ENCODE measurements at places on chromosomes 12 and 14.

- no peak for DNase-seq
Measured at GRCh38 chr12:11601647-11602046, 47.8 kb upstream of the ETV6 start.

DNA sequence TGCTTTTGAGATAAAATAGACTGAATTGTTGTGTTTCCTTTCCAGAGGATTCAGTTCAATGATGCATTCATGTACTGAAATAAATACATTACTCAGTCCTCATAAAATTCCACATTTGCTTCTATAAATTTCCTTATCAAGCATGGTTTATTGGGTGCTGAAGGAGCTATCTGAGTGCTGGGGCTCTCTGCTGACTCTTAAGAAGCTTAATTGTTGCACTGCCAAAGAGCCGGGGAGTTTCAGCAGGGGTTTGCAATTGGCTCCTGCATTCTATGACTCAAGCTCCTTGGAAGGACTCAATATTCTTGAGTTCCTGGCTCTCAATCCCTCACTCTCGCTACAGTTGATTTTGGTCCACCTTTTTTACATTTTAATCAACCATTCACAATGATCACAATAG, 69.8 kb upstream of the PYGL start:
- DNase-seq = no peak

DNA sequence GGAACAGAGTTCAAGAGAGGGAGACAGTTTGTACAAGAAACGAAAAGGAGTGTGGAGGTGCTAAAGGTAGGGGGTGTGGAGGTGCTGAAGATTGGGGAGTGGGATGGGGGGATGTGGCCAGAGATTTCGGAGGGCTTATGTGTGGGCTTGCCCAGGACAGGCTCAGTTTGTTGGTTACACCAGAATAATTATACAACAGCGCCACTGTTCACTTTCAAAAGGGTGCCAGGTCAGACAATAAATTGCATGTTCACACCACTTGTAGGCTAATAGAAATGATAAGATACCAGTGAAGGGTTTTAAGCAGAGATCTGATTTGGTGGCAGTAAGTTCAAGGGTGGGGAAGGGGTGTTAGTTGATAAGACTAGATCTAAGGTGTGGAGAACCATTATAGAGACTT, 75.3 kb downstream of the PRKCH start:
- DNase-seq = no peak

DNA sequence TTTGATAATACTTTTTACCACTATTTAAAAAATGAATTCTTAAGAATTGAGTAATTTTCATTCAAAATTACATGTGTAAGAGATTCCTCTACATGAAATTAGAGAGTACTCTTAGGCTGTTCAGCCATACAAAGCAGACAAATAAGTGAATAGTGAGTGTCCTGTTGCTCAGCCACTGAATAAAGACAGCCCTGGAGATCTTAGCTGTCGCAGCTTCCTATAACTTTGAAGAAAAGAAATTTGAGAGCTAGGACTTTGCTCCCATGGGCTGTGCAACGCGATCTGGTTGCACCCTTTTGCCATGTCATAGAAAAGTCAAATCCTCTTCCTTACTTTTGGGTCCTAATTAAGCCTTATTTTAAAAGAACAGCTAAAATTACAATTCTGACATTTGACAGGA, 40.9 kb upstream of the LRIG3 start:
- no peak for DNase-seq

GRCh38 chr12:67917811-67918210, 71.4 kb upstream of the IFNG-AS1 start:
- no peak for DNase-seq

DNA sequence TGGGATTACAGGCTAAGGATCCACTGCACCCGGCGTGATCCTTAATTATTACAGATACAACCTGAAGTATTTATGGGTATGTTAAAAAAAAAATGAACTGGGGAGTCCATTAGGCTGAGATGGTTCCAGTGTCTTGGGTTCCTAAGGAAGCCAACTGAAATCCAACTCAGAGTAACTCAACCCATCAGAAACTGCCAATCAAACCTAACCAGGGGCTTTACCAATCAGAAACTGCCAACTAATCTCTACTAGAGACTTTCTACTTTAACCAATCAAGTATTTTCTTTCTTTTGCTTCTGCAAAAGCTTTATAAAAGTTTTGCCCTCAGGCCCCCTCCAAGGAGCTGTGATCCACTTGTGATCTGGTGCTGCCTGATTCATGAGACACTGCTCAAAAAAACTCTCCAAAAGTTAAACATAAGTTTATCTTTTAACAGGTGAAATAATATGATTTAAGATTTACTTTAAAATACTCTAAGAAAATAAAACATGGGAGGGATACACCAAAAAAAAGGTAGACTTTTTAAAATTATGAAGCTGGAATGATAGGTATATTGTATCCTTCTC, 88.0 kb downstream of the ACADS start:
- DNase-seq = no peak

- no peak for DNase-seq
Measured at GRCh38 chr12:120249875-120250795, 15.4 kb downstream of the PXN start.

GRCh38 chr12:56528846-56529245, 7.2 kb downstream of the RBMS2 start:
- no peak for DNase-seq

DNA sequence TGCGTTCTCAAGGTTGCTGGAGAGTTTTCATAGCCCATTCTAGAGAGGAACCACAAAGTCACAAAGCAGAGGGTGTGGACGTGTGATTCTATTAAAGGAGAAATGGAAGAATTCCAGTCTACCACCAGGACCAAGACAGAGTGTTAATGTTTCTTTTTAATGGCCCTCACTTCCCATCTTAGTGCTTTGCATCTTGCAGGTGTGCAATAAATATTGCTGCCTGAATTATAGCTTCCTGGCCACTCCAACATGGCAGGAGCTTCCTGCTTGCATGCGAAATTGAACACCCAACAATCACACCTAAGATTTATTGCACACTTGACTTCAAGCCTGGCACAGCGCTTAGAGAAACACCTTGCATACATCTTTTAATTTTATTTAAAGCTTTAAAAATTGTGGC, 22.4 kb upstream of the PPP1CC start:
- no peak for DNase-seq

DNA sequence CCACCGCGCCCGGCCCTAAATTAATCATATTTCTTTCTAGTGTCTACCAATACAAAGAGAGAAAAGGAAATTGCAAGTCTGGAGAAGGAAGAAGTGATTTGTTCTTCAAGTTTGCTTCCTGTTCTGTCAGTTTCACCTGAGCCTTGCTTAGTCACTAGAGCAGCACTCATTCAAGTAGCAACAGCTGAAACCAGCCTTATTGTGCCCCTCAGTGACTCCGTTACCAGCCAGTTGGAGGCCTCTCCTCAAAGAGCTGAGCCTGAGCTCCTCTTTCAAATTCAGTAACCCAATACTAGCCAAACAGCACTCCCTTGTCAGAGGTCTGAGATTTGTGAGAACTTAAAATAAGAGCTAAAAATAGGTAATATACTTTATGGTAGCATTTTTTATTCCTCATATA, 17.4 kb downstream of the PAWR start:
- no peak for DNase-seq

DNA sequence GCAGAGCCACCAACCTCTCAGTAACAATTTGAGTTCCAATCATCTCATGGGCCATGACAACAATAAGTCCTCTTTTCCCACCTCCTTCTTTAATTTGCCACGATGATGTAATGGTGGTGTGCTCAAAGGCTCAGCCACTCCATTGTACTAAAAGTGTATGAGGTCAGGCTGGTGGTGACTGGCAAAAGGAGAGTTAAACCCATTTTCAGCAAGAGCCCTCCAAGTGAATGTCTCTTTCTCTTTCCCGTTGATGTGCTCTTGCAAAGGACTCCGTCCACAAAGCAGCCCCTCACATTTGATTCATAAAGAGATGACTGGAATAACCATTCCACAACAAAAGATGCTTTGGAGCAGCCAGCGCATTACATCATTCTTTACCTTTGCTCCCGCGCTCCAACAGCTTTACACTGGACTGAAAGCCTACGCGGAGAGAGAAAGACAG, 41.6 kb downstream of the DUSP16 start:
- DNase-seq = no peak

GRCh38 chr12:117342682-117343081, 18.7 kb downstream of the NOS1 start:
- no peak for DNase-seq

GRCh38 chr12:122094735-122095631, 16.4 kb downstream of the MLXIP start:
- no peak for DNase-seq

- no peak for DNase-seq
Measured at GRCh38 chr14:87325741-87326140, 667.2 kb downstream of the GALC start.

DNA sequence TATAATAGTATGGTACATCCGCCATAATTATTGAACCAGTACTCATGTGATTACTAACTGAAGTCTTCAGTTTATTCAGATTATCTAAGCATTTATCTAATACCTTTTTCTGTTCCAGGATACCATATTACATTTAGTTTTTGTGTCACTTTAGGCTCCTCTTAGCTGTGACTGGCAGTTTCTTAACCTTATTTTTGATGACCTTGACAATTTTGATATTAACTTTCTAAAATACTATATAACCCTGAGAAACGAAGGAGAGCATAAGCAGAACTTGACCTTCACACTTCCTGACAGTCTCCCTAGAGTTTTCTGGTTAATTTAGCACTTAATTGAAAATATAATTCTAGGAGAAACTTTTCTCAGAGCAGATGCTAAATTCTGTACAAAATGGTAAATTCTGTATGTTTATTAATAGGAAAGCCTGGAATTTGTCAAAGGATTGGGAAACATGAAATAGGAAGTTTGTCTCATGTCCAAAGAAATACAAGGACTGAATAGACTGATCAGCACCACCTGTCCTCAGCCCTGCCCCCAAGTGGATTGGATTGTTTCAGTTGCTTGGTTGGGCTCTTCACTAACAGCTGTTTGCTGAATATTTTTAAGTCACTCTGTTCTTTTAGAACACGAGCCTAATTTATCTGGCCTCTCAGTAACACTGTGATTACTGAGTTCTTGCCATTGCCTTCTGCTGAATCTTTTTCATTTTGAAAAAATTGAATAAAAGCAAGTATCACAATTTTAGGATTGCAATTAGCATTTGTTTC, 6.0 kb downstream of the BICDL1 start:
- no peak for DNase-seq

DNA sequence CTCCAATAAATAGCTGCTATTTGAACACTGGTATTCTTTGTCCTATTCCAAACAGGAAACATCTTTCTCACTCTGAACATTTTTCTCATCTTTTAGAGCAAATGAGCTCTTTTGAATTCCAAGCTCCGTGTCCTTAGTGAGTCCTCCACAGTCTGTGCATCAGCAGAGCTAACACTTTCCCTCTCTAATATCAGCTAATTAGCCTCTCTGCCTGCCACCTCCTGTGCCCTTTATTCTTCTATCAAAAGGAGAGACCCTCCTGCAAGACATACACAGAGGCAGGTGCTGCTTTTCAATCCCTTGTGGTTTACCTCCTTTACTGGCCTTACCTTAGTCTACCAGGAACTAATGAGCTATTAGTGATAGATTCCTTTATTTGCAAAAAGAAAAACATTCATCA, 178.5 kb downstream of the SLC35F4 start:
- no peak for DNase-seq

GRCh38 chr12:126899926-126900792, 1366.8 kb upstream of the TMEM132C start:
- DNase-seq = no peak

- DNase-seq = no peak
Measured at GRCh38 chr14:32762886-32763285, 175.8 kb upstream of the NPAS3 start.

DNA sequence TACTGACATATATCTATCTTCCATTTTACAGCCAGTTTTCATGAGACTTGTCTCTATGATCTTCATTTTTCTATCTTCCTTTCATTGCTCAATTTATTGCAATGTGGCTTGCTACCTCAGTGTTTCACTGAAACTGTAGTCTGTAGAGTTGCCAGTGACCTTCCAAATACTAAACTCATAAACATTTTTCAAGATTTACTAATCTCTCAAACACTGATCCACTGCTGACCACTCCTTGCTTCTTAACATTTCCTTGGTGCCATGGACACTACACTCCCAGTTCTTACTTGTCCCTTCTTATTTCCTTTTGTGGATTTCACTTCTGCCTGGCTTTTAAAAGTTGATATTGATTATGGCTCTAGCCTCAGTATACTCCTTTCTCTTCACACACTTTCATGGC, 95.4 kb upstream of the SLCO1C1 start:
- DNase-seq = no peak

DNA sequence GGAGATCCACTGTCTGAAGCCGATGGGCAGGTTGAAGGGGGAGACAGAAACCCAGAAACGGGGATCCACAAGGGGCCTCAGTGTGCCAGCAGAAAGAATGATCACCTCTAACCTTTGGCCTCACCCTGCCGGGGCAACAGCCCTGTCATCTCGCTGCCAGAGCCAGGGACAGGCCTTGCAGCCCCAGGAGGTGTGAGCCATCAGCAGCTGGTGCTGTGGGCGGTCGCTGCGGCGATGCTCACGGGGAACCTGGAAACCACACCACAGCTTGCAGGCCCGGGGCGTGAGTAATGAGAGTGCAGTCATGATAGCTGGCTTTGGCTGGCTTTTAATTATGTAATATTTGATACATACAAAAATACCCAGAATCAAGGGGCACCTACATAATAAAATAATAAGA, 4.7 kb upstream of the TTC7B start:
- DNase-seq = peak; percentile 91

GRCh38 chr12:30546121-30546520, 149.5 kb downstream of the IPO8 start:
- DNase-seq = no peak

- DNase-seq = no peak
Measured at GRCh38 chr14:50425816-50426215, 29.1 kb upstream of the CDKL1 start.

DNA sequence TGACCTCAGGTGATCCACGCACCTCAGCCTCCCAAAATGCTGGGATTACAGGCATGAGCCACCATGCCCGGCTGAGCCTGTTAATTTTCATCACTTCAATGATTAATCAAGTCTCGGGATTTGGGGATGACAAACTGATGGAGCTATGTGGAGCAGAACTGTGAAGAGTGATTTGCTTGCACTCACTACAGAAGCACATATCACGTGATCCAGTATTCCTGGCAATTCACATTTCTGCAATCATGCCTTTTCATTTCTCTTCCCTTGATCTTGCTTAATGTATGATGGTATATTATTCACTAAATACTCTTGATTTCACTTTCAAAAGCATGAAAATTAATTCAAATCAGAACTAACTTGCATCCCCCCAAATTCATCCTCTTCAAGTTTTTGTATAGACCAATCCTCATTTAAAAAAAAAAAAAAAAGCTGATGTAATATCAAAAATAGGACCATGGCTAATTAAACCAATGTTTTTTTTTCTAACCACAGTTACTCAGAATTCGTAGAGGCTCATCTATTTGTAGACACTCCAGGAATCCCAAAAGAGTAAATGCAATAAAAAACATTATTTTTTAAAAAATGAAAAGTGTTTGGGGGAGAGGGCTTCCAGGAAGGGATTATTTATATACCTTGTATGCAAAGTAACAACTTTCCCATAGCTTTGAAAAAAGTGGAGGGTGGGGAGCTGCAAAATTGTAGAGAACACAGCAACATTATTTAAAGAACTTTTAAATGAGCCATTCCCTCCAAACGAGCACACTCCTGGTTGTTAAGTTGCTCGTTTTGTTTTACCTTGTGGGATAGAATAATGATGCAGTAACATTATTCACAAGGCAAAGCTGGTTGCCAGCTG, 7.0 kb upstream of the ATXN2 start:
- no peak for DNase-seq

GRCh38 chr12:113467142-113467501, 4.5 kb downstream of the LHX5 start:
- DNase-seq = no peak

All from suppressor macrophage (primary cell).